Calu3 (cell line): ENCODE measurements at places on chromosomes 7 and 10.

DNA sequence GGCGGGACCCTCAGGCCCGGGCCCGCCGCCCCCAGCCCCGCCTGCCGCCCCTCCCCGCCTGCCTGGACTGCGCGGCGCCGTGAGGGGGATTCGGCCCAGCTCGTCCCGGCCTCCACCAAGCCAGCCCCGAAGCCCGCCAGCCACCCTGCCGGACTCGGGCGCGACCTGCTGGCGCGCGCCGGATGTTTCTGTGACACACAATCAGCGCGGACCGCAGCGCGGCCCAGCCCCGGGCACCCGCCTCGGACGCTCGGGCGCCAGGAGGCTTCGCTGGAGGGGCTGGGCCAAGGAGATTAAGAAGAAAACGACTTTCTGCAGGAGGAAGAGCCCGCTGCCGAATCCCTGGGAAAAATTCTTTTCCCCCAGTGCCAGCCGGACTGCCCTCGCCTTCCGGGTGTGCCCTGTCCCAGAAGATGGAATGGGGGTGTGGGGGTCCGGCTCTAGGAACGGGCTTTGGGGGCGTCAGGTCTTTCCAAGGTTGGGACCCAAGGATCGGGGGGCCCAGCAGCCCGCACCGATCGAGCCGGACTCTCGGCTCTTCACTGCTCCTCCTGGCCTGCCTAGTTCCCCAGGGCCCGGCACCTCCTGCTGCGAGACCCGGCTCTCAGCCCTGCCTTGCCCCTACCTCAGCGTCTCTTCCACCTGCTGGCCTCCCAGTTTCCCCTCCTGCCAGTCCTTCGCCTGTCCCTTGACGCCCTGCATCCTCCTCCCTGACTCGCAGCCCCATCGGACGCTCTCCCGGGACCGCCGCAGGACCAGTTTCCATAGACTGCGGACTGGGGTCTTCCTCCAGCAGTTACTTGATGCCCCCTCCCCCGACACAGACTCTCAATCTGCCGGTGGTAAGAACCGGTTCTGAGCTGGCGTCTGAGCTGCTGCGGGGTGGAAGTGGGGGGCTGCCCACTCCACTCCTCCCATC, 82.7 kb downstream of the PAX2 start:
- peak; percentile 48 for DNase-seq

- no peak for DNase-seq
These were observed 33.9 kb upstream of the GSAP start for GRCh38 chr7:77450054-77450453.

GRCh38 chr10:102598243-102598642, 46.0 kb upstream of the TRIM8 start:
- DNase-seq = no peak

GRCh38 chr10:127402596-127403409, 146.3 kb upstream of the NPS start:
- no peak for DNase-seq

- DNase-seq = no peak
These were observed 103.8 kb downstream of the HTR5A start for GRCh38 chr7:155173905-155174304.

DNA sequence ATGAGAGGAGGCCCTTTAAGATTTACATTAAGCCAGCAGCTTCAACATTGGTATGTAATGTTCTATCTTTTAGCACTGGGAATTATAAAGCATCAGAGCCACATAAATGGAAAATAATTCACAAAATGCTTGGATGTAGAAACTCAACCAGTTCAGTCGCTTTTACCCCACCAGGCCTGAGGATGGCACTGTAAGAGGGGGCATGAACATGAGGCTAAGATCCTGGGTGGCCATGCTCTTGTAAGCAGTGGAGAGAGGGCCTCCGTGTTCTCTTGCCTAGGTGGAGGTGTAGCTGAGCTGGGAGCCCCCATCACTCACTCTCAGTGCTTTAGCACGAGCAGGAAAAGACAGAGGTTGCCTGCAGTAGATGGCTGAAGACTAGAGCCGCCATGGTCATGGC, 238.8 kb downstream of the FANK1 start:
- no peak for DNase-seq

- no peak for DNase-seq
These were observed 101.5 kb upstream of the GPR26 start for GRCh38 chr10:123564631-123565030.

- DNase-seq = no peak
These were observed 70.5 kb downstream of the GNA12 start for GRCh38 chr7:2773608-2774007.

GRCh38 chr7:23114896-23115295, 9.3 kb downstream of the KLHL7 start:
- DNase-seq = no peak

DNA sequence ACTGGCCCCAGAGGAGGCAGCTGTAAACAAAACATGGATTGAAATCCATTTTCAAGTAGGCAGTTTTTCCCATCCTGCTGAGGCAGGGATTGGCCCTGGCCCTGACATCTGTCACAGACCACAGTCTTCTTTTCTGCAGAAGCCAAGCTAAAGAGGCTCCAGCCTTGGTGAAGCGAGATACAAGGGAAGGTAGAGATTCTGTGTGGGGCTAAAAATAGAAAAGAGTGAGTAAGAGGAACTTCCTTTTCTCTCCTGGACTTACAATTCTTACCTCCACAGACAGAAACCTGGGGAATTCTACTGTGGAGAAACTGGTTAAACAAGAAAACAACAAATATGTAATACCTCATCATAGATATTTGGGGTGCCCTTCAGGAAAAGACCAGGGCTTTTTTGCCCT, 624.8 kb upstream of the FZD8 start:
- DNase-seq = no peak

DNA sequence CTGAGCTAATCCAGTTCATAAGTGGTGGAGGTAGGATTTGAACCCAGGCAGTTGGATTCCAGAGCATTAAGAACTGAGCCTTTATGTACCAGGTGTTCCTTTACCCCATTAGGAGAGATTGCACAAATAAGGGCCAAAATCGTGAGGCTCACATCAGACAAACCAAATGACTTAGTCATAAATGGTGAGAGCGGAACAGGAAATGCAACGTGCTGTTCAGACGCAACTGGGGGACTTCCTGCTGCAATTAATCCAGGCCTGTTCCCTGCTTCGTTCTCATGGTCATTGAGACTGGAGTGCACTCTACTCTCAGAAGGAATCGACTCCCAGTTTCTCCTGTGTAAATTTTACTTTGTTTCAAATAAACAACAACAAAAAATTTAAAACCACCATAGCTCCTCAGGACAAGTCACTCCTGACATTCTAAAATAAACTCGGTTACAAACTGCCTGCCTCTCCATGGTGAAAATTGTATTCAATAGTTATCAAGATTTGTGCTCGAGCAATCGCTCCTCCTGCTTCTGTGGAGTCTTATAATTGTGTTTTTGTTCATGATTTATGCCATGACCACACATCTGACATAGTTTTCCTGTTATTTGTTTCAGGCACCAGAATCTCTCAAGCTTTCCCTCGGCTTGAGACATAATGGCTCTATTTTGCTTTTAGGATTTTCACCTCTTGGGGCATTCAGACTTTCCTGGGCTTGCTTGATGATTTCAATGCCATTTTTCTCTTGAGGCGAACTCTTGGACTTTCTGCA, 115.3 kb upstream of the BMPER start:
- DNase-seq = no peak

- no peak for DNase-seq
These were observed 288.4 kb downstream of the SNX13 start for GRCh38 chr7:17651863-17652385.
